ENCODE measurements at places on chromosomes 6 and 20. TPM values are rescaled to one million over a fixed set of nuclear protein-coding genes. Genes with fewer than 3 reads are reported as not detected.

The RAB44 gene
- 0.12 TPM for polyA plus RNA-seq

The ECT2L gene
- polyA plus RNA-seq, result 0.02 TPM

The PNPLA1 gene
- polyA plus RNA-seq, result not detected

The TNFRSF6B gene
- 8.2 TPM for polyA plus RNA-seq

The LAMA4 gene
- 9.4 TPM for polyA plus RNA-seq

The SAPCD1 gene
- polyA plus RNA-seq, result 6.3 TPM

The EGFL8 gene
- polyA plus RNA-seq, result 7.7 TPM

The EFCAB8 gene
- polyA plus RNA-seq, result not detected

The TCP11 gene
- polyA plus RNA-seq, result 0.16 TPM

The KCNK16 gene
- not detected for polyA plus RNA-seq

The PHACTR3 gene
- 0.10 TPM for polyA plus RNA-seq
